ENCODE measurements at places on chromosomes 1 and 21. TPM values are rescaled to one million over a fixed set of nuclear protein-coding genes. Genes with fewer than 3 reads are reported as not detected.

GRCh38 chr1:153291514-153291913 is 21.2 kb downstream of the PGLYRP3 start:
- no peak for DNase-seq

The LEFTY2 gene
- total RNA-seq = not detected

GRCh38 chr1:161351482-161351881 is 16.2 kb downstream of the CFAP126 start:
- no peak for DNase-seq

- DNase-seq = no peak
These were observed 437.6 kb downstream of the PTPRU start for GRCh38 chr1:29673669-29674626.
